ENCODE measurements at places on chromosomes 12 and 14. TPM values are rescaled to one million over a fixed set of nuclear protein-coding genes. Genes with fewer than 3 reads are reported as not detected.

DNA sequence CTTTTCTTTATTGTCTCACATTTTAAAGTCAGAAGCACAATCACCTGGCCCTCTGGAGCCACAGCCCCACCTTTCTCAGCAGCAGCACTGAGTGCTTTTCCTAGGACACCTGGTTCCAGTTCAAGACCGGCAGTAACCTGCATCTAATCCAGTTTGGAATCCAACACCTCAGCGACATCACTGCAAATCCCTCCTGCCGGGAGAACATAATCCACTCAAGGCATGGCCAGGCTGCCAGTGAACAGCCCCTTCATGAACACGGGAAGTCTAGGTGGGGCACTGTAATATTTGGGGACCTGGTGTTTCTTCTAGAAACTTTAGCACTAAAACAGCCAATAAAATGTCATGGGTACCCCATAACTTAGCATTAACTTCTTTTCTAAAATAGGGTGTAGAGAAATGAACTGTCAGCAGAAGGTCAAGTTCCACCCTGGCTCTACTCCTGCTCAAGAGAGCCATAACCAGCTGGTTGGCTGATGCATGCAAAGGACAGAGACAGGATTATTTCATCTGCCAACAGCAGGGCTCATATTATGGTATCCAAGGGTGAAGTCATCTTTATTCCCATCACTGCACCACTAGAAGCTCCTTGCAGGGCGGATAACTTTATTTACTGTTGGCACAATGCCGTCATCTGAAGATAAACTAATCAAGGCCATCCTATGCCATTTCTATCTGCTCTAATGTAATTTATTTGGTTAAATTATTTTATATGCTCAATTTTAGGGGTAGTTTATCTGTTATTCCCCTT is 76.7 kb downstream of the TTC7B start:
- H3K36me3 ChIP-seq, result no peaks in the 10 kb centered on the region
- H3K27ac ChIP-seq, result no peak overlapping the region
- no peak overlapping the region for H3K4me3 ChIP-seq

DNA sequence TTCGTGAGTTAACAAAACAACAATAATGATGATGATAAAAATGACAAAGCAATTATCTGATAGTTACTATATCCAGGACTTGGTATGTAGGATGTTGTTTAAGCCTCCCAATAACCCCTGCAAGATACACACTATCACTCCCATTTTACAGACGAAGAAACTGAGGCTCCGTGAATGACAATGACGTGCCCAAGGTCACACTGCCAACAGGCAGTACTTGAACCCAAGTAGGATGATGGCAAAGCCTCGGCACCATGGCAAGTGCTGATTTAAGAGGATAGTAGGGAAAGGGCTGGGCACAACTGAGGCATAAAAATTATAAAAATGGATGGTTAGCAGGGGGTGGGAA is 226.8 kb upstream of the LHX5 start:
- peaks cover 10% of the 10 kb centered on the region for H3K27me3 ChIP-seq
- no peaks in the 10 kb centered on the region for H3K36me3 ChIP-seq
- DNase-seq, result no peak
- H3K27ac ChIP-seq, result no peak overlapping the region
- H3K4me1 ChIP-seq, result no peaks in the 10 kb centered on the region
- H3K4me3 ChIP-seq, result no peak overlapping the region

GRCh38 chr14:50778721-50779483 is 52.1 kb downstream of the NIN start:
- H3K27ac ChIP-seq, result peak overlapping the region; percentile 67
- DNase-seq, result no peak
- no peak overlapping the region for H3K4me3 ChIP-seq

GRCh38 chr14:43729143-43729542 is 777.9 kb downstream of the FSCB start:
- H3K4me3 ChIP-seq, result no peak overlapping the region
- H3K27me3 ChIP-seq, result no peaks in the 10 kb centered on the region
- H3K4me1 ChIP-seq, result no peaks in the 10 kb centered on the region
- H3K36me3 ChIP-seq, result no peaks in the 10 kb centered on the region
- DNase-seq, result no peak

- H3K27me3 ChIP-seq, result no peaks in the 10 kb centered on the region
- no peaks in the 10 kb centered on the region for H3K4me1 ChIP-seq
- no peaks in the 10 kb centered on the region for H3K36me3 ChIP-seq
- no peak overlapping the region for H3K27ac ChIP-seq
- H3K4me3 ChIP-seq, result no peak overlapping the region
Observed at GRCh38 chr14:59711080-59711479, 134.5 kb upstream of the CCDC175 start.

DNA sequence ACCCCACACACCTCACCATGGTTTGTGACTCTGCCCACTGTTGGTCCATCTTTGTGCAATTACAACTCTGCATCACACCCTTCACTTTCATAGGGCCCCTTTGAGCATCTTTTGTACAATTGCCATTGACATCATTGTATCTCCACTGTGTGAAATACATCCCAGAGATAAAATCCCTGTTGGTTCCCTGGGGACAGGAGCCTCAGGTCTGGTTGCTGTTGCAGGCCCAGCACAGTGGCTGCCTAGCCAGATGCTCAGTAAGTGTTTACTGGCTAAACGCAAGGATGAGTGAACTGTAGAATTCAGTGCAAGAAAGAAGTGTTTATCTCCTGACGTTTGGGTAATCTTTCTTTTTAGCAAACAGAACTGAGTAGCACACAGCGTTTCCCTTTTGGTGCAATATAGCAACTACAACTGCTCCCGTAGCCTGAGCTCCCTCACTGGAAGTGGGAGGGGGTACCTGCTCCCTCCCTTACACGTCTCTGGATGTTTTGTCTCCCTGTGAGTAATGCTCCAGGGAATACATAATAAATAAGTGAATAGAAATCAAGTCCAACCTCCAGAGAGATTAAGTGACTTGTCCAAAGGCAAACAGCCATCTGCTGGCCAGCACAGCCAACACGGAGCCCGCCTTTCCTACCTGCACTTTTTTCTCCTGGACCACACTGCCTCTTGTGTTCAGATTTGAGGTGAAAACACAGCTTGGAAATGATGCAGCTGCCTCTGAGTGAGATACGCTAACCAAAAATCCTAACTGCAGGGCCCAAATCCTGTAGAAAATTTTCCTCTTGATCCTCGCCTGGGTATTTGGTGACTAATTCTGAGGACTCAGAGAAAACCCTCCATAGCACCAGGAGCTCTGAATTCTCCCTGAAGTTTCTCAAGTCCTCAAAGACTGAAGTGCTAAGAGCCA is 27.4 kb downstream of the GALNT16 start:
- DNase-seq, result no peak
- no peak overlapping the region for H3K27ac ChIP-seq
- H3K4me3 ChIP-seq, result no peak overlapping the region
- H3K27me3 ChIP-seq, result no peaks in the 10 kb centered on the region
- no peaks in the 10 kb centered on the region for H3K4me1 ChIP-seq

- no peaks in the 10 kb centered on the region for H3K36me3 ChIP-seq
- no peaks in the 10 kb centered on the region for H3K27me3 ChIP-seq
- DNase-seq, result no peak
- no peak overlapping the region for H3K27ac ChIP-seq
- H3K4me3 ChIP-seq, result no peak overlapping the region
- peaks cover 11% of the 10 kb centered on the region for H3K4me1 ChIP-seq
Observed at GRCh38 chr12:22410486-22410885, 76.0 kb upstream of the ST8SIA1 start.

DNA sequence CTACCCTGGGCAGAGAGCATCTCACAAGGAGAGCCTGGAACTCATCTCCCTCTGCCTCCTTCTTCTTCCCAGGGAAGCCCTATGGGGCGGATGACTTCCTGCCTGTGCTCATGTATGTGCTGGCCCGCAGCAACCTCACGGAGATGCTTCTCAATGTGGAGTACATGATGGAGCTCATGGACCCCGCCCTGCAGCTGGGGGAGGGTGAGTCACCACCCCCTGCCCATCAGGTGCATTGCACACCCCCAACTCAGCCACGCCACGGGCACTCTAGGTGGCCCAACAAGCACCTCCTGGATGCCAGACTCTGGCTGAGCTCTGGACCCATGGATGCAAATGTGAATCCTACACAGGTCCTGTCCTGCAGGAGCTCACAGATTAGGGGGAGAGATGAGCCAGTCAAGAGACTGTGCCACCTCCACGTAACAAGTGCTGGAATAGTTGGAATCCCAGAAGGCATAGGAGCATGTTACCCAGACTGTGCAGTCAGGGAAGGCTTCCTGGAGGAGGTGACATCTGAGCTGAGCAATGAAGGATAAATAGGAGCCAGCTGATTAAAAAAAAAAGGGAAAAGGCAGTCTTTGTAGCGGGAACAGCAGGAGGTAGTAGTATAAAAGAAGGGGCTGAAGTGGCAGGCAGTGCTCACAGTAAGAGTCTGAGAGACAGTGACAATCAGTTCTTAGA is 71.9 kb downstream of the LGMN start:
- peaks cover 82% of the 10 kb centered on the region for H3K36me3 ChIP-seq
- H3K27me3 ChIP-seq, result no peaks in the 10 kb centered on the region
- peak overlapping the region; percentile 75 for H3K27ac ChIP-seq
- no peak overlapping the region for H3K4me3 ChIP-seq
- peaks cover 51% of the 10 kb centered on the region for H3K4me1 ChIP-seq
- DNase-seq, result no peak

GRCh38 chr14:32709027-32709426 is 229.7 kb upstream of the NPAS3 start:
- no peak overlapping the region for H3K27ac ChIP-seq

DNA sequence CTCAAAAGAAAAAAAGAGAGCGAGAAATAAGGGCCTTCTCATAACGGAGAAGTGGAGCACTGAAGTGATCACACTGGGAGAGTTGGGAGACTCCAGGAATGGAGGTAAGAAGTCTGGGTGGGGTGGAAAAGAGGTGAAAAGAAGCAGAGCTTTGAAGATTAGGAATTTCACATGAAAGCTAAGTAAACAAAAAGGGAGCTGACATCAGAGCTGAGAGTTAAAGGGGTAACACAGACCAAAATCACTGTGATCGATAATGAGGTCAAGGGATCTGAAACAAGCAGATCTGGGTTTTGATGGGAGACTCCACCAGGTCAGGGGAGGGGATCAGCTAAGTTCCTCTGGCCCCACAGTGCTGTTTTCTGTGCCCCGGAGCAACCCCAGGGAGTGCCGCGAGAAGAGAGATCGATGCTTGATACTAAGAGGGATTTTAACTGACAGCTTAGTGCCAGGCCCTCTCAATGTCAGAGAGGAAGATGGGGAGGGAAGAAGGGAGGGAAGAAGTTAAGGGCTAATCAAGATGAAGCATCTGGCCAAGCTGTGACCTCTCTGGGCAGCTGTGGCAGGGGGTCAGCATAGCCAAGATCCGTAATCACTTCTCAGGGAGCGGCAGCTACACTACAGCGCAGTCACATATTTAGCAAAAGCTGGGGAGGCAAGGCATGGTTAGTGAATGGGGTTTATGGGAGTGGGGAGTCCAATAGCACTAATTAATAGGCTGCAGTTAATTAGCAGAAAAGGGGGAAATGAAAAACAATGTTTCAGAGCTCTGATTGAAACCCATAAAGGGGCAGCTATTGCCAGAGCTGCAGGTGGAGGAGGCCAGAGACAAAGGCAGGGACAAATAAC is 8.0 kb downstream of the AQP6 start:
- no peaks in the 10 kb centered on the region for H3K27me3 ChIP-seq
- no peaks in the 10 kb centered on the region for H3K4me1 ChIP-seq
- H3K27ac ChIP-seq, result no peak overlapping the region
- H3K4me3 ChIP-seq, result no peak overlapping the region
- DNase-seq, result no peak
- H3K36me3 ChIP-seq, result peaks cover 9% of the 10 kb centered on the region

DNA sequence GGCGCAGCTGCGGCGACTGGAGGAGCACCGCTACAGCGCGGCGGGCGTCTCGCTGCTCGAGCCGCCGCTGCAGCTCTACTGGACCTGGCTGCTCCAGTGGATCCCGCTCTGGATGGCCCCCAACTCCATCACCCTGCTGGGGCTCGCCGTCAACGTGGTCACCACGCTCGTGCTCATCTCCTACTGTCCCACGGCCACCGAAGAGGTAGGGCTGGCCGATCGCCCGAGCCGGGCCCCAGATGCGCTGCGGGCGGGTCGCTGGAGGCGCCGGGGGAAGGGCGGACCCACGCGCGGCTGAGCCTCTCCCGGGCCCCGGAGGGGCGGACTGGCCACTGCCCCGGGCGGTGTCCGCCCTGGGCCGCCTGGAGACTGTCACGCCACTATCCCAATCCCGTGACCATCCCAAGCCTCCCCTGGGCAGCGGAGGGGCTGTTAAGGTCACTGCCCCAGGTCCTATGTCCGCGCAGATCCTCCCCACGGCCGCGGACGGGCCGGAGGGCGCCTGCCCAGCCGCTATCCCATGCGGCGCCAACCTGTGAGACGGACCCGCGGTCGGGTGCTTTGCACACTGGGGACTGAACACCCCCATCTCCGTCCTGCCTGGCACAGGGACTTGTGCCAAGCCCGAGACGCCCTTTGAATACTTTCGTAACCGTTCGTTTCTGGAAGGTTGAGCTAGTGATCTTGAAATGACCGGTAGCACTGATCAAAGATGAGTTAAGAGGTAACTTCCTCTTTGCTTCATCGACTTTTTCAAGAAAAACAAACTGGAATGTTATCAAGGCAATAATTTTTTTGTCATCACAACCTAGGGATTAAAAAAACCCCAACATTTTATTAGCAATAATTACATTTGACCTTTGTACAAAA is 725 bp downstream of the CHPT1 start:
- peaks cover 38% of the 10 kb centered on the region for H3K4me1 ChIP-seq
- no peaks in the 10 kb centered on the region for H3K36me3 ChIP-seq
- H3K27ac ChIP-seq, result peak overlapping the region; percentile 86
- DNase-seq, result no peak
- H3K27me3 ChIP-seq, result no peaks in the 10 kb centered on the region

GRCh38 chr12:50842637-50843493 is at the start of gene TMPRSS12:
TSS of gene TMPRSS12 (plus strand) at chr12:50842926. CDS start at chr12:50842965, 39 bp downstream.
- H3K27me3 ChIP-seq, result peaks cover 8% of the 10 kb centered on the region
- no peak for DNase-seq
- H3K4me1 ChIP-seq, result no peaks in the 10 kb centered on the region
- peaks cover 4% of the 10 kb centered on the region for H3K36me3 ChIP-seq

DNA sequence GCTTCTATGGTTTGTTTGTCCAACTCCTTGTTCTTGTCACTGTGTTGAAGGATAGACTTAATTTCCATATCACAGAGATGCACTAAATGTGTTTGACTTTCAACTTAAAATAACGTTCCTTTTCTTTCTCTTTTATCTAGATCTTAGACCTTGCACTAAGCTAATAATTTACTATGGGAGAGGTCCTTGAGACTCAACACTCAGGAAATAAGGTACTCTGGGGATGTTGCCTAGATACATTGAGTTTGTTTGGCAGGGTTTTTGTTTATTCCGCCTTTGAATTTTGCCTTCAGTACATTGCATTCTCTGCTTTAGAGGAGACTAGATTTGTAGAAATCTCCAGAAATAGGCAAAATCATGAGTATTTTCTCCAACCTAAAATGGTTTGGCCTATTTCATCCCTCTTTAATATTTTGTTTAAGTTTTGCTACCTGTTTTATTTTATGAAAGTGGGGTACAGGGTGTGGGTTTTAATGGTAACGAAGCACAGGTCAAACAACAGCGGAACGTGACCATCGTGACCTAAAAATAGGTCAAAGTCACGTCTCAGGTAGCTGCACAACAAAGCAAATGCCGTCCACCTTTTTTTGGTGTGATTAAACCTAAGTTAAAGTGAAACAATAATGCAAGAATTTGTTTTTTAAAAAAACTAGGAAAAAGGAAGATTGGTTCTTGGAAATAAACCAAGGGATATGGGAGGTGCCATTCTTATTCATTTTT is 115.3 kb upstream of the CPSF6 start:
- H3K4me3 ChIP-seq, result no peak overlapping the region
- DNase-seq, result no peak
- H3K27me3 ChIP-seq, result no peaks in the 10 kb centered on the region
- H3K27ac ChIP-seq, result no peak overlapping the region
- H3K4me1 ChIP-seq, result no peaks in the 10 kb centered on the region
- H3K36me3 ChIP-seq, result no peaks in the 10 kb centered on the region

Gene CYP27B1
- total RNA-seq, result 2.3 TPM

Gene APEX1
- total RNA-seq, result 131 TPM

Gene STRN3
- 20.4 TPM for total RNA-seq

Gene NCKAP5L
- 4.0 TPM for total RNA-seq

Gene AMDHD1
- 0.89 TPM for total RNA-seq

Gene CD27
- total RNA-seq, result 134 TPM

Gene VRTN
- total RNA-seq, result not detected

Gene MGAT4C
- not detected for total RNA-seq

All from activated CD4-positive, alpha-beta T cell treated with anti-CD3 and anti-CD28 coated beads, Interleukin-2, amount 10 ng/mL, durations not matched to agents 7 days and 5 days (primary cell).